ENCODE measurements at places on chromosomes 2 and 18.

- DNase-seq: no peak
Observed at GRCh38 chr2:12734914-12735654, 18.3 kb downstream of the TRIB2 start.

DNA sequence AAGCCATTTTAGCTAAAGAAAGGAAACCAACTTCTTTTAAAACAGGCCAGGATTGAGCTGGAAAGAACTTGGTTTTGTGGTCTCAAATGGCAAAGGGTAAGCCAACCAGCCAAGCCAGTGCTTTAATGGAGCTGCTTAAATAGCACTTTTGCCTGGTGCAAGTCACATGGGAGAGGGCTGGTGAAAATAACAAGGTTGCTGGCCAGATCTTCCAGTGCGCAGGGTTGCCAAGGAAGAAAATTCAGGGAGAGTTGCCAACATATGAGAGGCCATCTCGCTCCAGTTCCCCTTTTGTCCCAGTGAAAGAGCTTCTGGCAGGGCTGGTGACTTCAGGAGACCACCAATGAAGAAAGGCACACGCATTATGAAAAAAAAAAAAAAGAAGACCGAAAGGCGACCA, 57.3 kb downstream of the IRS1 start:
- peak; percentile 97 for DNase-seq

DNA sequence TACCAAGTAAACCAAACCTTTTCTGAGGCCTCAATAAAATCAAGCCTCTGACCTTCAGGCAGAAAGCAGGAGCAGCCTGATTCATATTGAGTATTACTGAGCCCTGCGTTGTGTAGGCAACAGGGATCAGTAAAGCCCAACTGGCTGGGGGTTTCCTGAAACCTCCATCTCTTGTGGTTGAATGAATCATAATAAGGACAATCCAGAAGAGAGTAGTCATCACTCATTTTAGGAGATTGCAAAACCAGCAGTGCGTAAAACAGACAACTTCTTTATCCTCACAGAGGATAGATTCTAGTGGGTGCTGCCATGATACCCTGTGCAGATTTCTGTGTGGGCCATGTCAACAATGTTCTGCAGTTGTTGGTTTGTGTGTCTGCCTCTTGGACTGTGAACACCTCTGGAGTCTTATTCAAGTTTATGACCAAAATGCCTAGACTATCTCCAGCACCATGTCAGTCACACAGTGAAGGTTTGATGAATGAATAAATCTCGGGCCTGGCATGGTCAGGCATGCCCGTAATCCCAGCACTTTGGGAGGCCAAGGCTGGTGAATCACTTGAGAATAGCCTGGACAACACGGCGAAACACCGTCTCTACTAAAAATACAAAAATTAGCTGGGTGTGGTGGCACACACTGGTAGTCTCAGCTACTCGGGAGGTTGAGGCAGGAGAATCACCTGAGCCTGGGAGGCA, 51.8 kb upstream of the RAB27B start:
- DNase-seq: no peak

GRCh38 chr2:74005786-74006185, 21.1 kb downstream of the TET3 start:
- peak; percentile 69 for DNase-seq

GRCh38 chr2:191617575-191617974, 60.4 kb upstream of the NABP1 start:
- no peak for DNase-seq

GRCh38 chr2:47299555-47299954, 103.4 kb upstream of the MSH2 start:
- DNase-seq: no peak

- DNase-seq: no peak
Observed at GRCh38 chr18:45336448-45336847, 278.8 kb upstream of the SLC14A2 start.

Measured in NCI-H446 (cell line).